ENCODE measurements at places on chromosomes 7 and 10.

- no peak for DNase-seq
Measured at GRCh38 chr7:25350041-25350440, 121.8 kb upstream of the NPVF start.

DNA sequence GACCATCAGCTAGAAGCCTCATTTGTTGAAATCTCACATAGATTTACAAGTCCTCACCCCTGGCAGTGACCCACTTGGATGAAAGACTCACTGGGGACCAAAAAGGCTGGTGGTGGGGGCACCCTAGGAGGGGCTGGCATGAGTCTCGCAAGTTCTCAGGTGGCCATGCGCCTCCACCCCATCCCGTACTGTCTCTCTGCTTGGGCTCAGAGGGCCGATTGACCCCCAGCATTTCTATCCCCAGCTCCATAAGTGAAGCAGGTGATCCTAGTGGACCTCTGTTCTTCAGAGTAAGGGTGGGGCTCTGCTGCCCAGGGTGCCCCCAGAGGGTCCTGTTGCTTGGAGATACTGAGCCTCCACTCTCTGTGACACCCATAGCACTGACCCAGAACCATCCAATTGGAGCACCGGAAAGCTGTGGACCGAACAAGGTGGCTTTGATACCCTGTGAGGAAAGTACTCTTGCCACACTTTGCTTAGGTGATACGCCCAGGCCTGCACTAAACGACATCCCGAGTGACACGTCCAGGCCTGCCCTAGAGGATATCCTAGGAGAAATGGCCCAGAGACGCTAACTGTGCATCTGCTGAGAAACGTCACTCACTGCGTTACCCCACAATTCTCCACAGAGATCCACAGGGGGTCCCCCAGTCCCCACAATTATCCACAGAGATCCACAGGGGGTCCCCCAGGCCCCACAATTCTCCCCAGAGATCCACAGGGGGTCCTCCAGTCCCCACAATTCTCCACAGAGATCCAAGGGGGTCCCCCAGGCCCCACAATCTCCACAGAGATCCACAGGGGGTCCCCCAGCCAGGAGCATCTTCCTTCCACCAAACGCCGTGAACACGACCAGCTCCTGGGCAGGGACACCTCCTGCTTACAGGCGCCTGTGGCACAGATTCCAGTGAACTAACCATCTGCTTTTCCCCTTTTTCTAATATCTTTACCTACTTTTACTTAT is 262.9 kb downstream of the PTPRN2 start:
- no peak for DNase-seq

- DNase-seq, result no peak
Measured at GRCh38 chr7:151139791-151140190, 27.7 kb downstream of the GBX1 start.

DNA sequence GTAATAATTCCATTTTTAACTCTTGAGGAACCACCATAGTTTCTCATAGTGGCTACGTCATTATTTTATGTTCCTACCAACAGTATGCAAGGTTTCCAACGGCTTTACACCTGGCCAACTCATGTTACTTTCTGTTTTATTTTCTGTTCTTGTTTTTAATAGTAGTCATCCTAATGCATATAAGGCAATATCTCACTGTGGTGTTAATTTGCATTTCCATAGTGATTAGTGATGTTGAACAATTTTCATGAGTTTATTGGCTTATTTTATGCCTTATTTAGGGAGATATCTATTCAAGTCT is 465.5 kb upstream of the KLF6 start:
- DNase-seq, result no peak

DNA sequence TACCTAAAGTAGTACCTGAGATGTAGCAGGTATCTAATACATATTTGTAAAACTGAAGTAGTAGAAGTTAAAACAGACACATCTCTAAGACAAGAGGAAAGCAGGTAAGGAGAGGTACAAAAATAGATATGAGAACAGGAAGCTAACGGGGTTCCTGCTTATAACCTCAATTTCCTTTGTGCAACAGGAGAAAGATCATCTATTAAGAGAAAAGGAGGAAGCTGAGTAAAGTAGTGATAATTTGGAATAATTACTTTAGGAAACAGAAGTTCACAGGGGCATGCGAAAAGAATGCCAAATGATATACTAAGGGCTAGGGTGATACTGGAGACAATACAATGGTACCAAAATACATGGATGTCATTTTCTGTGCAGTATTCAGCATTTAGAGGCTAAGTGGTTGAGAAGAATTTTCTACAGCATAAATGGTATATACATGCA is 108.7 kb downstream of the NRBF2 start:
- no peak for DNase-seq

DNA sequence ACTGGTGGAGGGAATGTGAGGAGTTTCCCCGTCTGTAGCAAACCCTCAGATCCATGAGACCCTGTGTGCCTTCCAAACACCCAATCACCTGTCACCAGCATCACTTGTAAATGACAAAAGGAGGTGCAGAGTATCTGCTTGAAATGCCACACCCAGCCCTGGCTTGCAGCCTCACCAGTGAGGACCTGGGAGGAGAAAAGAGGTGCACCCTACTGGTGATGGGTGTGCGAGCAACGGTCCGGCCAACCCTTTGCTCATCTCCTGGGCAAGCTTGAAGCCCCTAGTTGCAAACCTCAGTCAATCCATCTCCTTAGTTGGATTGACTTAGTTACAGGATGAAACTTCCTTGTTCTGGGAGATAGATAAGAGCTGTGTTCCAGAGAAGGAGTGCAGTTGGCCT is 62.4 kb upstream of the WAPL start:
- no peak for DNase-seq

- DNase-seq, result no peak
Measured at GRCh38 chr7:17580856-17581255, 282.4 kb downstream of the AHR start.

- no peak for DNase-seq
Measured at GRCh38 chr7:129739427-129739826, 127.9 kb downstream of the NRF1 start.

DNA sequence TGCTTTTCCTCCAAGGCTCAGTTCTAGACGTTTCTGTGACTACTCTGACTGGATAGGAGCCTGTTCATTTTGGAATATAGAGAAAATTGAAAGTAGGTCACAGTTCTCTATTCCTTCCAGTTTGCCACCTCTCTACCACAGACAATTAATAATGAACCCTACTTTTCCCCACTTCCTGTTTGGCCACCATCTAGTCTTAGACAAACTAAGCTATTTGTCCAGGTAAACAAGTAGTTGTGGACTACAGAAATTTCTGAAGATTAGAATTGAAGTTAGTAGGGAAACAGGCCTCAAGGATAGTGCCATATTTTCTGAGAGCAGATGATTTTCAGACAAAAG is 87.0 kb downstream of the AUTS2 start:
- no peak for DNase-seq

GRCh38 chr10:117134306-117135025 is 3.6 kb downstream of the VAX1 start:
- DNase-seq, result no peak

DNA sequence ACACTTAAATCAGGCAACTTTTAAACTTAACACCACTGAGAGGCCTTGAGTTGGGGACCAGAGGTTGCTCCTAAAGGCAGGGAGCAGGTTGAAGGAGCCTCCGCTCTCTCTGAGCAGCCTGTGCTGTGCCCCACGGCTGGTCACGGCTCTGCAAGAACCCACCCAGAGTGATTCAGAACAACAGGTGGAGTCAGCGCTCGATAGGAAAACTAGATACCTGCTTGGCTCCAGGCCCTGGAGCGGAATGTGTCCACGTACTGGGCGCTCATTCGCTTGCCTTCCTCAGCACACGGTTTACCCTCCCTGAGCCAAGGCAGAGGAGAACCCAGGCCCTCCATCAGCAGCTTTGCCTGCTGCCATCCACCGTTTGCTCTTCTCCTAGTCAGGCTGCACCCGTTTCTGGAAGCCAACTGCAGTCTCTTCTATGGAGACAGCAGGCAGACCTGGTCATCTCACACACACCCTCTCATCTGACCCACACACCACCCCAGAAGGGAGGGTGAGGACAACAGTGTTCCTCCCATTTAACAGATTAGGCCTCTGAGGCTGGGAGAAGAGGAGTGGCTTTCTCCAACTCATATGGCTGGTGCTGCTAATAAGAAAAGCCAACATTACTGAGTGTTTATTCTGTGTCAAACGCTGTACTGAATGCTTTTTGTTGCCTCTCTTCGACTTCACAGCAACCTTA is 37.6 kb upstream of the PDCD4 start:
- no peak for DNase-seq

GRCh38 chr7:67875558-67875957 is 878.9 kb downstream of the TYW1 start:
- no peak for DNase-seq

GRCh38 chr10:18472977-18473376 is 178.4 kb downstream of the NSUN6 start:
- no peak for DNase-seq

DNA sequence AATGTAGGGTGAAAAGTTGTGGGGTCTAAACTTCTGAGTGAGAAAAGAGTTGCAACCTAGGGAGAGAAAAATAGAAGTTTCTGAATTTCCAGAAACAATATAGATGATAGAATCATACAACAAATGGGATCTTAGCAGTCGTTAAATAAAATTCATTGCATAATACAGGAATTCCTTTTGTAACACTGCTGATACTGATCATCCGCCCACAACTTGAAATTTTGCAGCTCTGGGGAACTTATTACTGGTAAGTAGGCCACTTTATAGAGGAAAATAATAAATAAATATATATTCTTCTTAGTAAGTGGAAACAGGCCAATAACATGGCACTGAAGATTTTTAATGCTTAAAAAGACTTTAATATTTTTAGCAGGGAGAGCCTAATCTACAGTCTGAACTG is 81.9 kb upstream of the SMIM30 start:
- no peak for DNase-seq
